ENCODE measurements at places on chromosomes 2 and 18.

GRCh38 chr18:76379226-76380126 lies 115.6 kb downstream of the ZNF516 start:
- no peak for DNase-seq

GRCh38 chr2:40346535-40347354 lies 105.1 kb downstream of the SLC8A1 start:
- no peak for DNase-seq

GRCh38 chr2:228927028-228928010 lies 343.8 kb downstream of the PID1 start:
- no peak for DNase-seq

DNA sequence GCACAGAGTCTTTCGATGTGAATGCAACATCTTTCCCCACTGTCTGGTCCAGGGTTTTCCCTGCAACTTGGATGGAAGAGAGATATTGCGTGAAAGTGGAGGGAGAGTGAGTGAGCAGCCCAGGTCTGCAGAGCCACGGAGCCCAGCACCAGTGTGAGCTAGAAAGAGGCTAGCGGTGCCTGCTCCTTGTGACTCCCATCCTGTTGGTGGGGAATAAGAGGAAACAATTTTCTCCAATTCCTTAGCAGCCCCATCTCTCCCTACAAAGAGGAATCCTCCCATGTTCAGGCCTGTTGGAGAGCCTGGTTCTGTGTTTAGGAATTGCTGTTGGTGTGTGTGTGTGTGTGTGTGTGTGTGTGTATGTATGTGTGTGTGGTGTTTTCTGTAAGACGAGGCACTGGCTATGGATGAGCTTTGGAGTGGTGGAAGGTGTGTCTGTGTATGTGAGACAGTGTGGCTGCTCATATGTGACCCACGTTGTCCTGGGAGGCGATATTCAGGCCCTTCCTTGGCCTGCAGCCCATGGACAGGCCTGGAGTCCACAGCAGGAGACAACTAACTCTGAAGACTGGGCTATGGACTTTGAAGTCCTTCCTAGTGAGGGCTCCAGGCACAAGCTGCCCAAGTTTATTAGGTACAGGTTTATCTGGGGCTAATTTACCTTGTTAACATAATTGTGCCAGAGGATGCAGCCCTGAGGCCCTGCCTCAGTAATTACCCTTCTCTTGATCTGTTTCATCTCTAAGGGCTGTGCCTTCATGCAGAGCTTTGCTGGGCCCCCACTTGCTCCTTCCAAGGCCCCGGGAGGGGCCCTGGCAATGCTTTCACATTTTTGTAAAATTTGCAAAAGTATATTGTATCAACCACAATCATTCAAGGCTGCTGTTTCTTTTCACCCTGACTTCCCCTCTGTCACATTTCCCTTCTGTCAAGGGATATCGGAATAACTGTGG lies 88.6 kb upstream of the HAAO start:
- DNase-seq, result no peak

GRCh38 chr2:168633200-168633599 lies 169.2 kb upstream of the NOSTRIN start:
- no peak for DNase-seq

- DNase-seq, result no peak
Measured at GRCh38 chr18:816088-816653, 4.1 kb upstream of the YES1 start.

- no peak for DNase-seq
Measured at GRCh38 chr2:232894746-232895145, 24.7 kb downstream of the SNORC start.

DNA sequence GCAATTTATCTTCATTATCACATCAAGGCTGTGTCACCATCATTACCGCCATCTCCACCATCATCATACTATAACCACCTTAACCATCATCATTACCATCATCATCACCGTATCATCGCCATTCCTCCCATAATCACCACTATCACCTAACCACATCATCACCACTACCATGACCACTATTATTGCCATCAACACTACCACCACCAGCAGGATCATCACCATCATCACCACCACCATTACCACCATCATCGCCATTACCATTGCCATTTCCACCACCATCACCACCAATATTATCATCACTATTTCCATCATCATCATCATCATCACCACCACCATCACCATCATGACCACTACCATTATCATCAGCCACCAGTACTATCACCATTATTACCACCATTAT lies 314.4 kb downstream of the CYP26B1 start:
- no peak for DNase-seq

DNA sequence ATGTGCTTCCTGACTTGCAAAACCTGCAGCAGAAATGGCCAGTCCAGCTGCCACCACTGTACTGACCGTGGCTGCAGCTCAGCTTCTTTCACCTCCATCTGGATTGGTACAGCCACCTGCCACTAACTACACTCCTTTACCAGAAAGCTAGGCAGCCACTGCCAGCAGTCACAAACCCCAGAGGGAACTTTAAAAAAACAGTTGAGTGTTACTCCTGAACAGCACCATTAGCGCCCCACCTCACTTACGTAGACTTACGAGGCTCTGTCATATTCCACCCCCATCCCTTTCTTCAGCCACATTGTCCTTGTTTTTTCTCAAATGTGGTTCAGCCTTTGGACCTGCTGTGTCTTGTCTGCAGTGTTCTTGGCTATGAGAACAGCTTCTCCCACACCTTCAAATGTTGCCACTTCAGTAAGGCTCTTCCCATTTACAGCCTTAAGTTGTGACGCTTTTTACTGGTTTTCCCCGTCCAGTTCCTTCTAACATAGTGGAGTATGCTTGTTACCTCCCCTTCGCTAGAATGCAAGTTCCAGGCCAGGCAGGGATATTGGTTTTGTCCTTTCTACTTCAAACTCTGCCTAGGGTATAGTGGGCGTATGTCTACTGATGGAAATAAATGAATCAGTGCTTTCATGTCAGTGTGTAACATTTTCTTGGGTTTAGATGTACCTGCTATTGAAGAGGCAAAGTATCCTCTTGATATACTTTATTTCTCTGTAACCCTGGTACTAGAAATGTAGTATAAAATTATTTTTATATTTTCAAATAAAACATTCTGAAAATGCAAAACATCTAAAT lies 17.0 kb downstream of the HNRNPA3 start:
- no peak for DNase-seq

DNA sequence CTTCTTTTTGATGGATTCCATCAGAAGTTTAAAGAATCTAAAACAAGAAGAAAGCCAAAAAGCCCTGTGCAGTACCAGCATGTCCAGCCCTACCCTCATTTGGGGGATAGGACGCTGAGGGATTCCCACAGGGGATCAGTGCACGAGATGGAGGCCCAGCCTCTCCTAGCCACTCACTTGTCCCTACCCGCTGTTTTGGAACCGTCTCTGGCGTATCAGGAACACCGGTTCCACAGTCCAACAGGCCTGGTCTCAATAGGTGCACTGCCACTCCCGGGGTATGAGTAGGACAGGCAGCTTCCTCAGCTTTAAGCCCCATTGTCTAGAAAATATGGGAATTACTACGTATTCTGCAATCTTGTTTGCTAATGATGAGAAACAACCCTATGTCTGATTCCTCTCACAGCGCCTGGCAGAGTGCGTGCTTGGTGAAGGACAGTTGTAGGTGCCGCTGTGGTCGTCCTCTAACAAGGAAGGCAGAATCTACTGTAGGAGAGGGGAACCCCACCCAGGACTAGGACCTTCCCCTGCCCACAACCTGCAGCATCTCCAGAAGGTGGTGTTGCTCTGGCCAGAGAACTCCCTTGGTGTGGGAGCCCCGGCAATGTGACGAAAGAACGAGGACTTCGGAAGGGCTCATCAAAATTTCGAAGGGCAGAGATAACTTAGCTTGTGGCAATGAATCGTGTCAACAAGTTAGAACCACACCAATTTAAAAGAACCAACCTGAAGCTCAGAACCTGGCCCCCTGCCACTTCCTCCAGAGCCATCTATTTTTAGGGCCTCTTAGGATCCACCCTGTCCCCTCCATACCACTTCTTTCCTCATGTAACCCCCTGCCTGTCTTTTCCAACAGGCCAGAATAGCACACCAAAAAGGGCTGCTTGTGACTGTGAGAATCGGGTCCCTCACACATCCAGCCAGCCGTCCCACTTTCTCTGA lies 71.7 kb downstream of the POLR1A start:
- DNase-seq, result no peak

DNA sequence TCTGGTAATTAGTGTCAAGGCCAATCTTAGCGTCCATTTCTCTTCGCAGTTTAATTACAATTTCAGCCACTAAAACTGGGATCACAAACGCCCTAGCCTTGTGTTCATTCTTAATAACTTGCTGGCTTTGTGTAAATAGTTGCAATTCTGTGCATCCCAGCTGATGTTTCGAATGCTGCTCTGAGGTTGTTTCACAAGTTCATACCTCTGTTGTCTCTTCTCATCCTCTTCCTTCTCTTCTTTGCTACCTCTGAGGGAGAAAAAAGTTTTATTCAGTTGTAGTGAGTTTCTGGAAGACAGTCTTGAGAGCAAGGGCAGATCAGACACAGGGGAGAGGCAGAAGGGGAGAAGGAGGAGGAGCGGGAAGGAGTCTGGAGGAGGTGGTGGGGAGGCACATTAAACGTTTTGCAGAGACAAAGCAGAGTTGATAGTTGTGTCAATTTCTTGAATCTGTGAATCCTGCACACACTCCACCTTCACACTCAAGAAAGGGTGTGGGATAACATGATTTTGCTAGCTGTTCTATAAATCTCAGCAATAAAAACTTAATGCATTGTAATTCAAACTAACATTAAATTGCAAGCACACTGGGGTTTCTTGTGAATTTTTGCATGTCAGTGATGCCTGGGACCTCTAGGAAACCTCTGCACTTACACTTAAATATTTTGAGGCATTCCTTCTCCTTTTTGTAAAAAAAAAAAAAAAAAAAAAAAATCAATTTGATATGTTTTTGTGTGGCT lies 6.8 kb downstream of the MEIS1 start:
- no peak for DNase-seq

DNA sequence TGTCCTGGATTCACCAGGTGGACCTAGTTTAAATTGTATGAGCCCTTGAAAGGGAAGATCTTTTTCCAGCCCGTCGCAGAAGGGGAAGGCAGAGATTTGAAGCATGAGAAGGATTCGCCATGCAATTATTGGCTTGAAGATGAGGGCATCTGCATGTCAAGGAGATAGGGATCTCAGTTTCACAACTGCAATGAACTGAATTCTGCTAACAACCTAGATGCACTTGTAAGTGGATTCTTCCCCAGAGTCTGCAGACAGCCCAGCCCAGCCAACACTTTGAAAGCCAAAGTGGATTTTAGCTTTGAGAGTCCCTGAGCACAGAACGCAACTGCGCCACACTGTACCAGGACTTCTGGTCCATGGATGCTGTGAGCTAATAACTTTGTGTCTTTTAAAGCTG lies 286.0 kb downstream of the TSN start:
- no peak for DNase-seq

GRCh38 chr2:29627279-29627711 lies 294.1 kb downstream of the ALK start:
- DNase-seq, result no peak

- no peak for DNase-seq
Measured at GRCh38 chr2:170764880-170765261, 5.3 kb upstream of the ERICH2 start.

DNA sequence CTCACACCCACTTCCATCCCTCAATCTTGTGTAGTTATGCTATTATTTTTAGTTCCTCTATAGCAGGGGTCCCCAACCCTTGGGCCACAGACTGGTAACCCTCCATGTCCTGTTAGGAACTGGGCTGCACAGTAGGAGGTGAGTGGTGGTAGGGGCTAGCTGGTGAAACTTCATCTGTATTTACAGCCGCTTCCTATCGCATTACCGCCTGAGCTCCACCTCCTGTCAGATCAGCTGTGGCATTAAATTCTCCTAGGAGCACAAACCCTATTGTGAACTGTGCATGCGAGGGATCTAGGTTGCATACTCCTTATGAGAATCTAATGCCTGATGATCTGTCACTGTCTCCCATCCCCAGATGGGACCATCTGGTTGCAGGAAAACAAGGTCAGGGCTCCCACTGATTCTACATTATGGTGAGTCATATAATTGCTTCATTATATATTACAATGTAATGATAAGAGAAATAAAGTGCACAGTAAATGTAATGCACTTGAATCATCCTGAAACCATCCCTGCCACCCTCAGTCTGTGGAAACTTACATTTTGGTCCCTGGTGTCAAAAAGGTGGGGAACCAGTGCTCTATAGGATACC lies 1.6 kb upstream of the RAB11FIP5 start:
- no peak for DNase-seq

DNA sequence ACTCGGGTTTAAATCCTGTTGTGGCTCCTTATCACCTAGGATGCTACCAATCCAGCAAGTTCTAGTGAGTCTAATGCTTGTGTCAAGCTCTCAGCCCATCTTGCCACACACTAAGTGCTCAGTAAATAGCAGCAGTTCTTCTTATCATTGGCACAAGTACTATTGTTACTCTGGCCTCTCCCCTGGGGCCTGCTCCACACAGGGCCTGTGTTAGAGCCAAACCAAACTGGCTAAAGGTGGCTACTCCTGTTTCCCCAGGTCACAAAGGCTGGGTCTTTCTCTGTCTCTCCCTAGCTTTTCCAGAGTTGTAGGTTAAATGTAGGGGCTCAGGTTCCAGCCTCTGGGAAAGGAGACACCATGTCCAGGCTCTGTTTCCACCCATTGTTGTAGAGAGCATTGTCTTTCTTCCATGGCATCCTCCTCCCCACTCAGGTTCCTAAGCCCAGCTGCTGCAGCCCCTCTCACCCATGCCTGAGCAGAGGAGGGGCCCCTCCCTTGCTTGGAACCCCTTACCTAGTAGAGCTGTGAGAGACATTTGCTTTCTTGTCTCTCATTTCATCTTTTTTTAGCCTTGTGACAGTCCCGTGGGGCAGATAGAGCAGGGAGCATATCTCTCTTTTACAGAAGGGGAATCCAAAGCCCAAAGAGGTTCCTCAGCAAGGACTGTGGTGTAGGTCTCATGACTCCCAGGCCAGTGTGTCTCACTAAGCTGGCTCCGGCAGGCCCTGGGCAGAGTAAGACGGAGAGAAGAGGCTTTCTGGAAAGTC lies 56.4 kb upstream of the OTOF start:
- DNase-seq, result no peak

- no peak for DNase-seq
Measured at GRCh38 chr18:55419947-55420664, 167.9 kb downstream of the TCF4 start.

DNA sequence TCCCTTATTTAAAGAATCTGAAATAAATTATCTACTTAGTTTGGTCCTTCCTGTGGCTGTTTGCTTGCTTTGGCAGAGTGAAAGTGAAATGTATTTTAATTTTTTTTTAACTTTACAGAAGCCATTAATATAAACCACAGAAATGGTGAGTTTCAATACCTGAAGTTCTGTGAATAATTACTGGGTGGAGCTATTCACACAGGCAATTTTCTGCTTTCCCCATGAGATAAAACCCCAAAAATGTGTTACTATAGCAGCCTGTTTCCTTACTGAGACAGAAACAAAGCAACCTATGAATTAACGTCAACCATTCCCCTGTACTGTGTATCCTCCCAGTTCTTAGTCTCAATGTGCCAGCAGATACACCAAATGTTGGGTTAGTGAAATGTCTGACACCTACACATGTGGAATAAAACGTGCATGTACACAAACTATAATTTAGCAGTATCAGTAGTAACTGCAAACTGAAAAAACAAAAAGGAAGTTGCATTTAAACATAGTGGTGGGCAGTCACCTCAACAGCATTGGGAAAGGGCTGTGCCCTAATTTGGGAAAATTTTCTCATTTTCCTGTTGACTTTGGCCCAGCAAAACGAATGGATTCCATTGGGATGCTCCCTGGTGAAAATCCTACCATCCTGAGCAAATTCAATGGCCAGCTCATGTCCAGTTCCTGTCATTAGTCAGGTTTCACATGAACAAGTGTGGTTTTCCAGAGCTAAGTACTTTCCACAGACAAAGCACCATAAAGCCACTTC lies 73.1 kb upstream of the RMDN2 start:
- no peak for DNase-seq
